ENCODE measurements at places on chromosomes 6 and 20.

GRCh38 chr6:96521306-96521643, 331 bp upstream of the UFL1 start:
- DNase-seq, result no peak

- DNase-seq, result no peak
These were observed 154.7 kb downstream of the ERMARD start for GRCh38 chr6:169906004-169906687.

DNA sequence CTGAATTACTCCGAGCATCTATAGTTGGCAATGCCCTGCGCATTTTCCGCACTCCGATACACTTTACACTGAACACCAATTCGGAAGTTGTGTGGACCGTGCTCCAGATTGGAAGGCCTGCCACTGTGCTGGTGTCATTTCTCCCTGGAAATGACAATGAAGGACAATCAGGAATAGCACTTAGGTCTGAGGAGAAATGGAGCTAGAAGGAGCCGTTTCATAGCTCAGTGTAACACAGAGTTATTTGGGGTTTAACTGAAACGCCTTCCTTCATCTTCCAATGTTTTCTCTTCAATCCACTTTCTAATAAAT, 501 bp upstream of the PLA2G7 start:
- no peak for DNase-seq

GRCh38 chr20:25272223-25273000, 24.5 kb downstream of the PYGB start:
- peak; percentile 5 for DNase-seq

GRCh38 chr6:91149246-91149955, 562.5 kb upstream of the MAP3K7 start:
- no peak for DNase-seq

GRCh38 chr6:17861361-17861760, 126.1 kb downstream of the KIF13A start:
- no peak for DNase-seq

DNA sequence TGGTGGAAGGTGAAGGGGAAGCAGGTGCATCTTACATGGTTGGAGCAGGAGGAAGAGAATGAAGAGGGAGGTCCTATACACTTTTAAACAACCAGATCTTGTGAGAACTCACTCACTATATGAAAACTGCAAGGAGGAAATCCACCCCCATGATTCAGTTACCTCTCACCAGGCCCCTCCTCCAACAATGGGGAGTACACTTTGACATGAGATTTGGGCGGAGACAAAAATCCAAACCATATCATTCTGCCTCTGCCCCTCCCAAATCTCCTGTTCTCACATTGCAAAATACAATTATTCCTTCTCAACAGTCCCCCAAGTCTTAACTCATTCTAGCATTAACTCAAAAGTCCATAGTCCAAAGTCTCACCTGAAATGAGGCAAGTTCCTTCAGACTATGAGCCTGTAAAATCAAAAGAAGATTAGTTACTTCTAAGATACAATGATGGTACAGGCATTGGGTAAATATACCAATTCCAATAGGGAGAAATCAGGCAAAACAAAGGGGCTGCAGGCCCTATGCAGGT, 60.5 kb downstream of the EDN1 start:
- no peak for DNase-seq

GRCh38 chr6:147906361-147906760, 397.9 kb downstream of the SAMD5 start:
- no peak for DNase-seq

DNA sequence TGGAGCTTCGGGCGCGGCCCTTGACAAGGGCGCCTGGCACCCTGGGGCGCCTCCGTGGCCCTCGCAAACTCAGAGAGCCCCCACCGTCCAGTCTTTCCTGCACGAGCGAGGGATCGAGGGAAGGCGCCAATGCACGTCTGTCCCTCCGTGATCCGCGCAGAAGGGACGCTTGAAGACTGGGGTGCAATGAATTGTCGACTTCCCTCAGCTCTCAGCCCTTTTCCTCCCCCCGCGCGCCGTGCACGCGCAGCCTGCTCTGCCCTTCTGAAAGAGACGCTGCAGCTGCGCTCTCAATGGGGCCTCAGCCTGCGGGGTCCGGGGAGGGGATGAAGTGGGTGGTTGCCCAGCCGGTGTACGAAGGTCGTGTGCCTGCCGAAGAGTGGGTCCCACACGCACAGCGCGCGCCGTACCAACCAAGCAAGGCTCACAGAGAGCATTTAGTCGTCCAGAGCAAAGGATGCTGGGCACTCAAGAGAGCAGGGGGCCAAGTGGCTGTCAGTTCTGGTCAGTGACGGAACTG, 5.5 kb upstream of the SOX4 start:
- DNase-seq, result peak; percentile 22

DNA sequence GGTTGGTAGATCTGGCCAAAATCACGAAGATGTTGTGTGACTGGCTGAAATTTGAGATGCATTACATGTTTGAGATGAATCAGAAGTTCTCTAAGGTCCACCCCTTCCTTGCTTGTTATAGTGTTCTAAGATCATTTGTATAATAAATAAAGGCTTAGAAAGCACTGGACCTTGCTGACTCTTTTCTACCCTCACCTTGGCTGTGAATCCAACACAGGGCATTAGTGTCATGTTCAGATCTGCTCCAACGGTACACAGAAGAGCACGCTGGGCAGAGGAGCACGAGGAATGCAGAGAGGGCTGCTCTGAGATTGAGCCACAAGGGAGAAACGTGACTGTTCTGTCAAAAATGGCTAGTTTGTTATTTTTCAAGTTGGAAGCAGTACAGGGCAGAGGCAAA, 169.5 kb upstream of the HDAC2 start:
- no peak for DNase-seq

- no peak for DNase-seq
These were observed 642.1 kb upstream of the FLRT3 start for GRCh38 chr20:14979453-14979986.

- no peak for DNase-seq
These were observed 129.7 kb downstream of the QRSL1 start for GRCh38 chr6:106759112-106759511.

DNA sequence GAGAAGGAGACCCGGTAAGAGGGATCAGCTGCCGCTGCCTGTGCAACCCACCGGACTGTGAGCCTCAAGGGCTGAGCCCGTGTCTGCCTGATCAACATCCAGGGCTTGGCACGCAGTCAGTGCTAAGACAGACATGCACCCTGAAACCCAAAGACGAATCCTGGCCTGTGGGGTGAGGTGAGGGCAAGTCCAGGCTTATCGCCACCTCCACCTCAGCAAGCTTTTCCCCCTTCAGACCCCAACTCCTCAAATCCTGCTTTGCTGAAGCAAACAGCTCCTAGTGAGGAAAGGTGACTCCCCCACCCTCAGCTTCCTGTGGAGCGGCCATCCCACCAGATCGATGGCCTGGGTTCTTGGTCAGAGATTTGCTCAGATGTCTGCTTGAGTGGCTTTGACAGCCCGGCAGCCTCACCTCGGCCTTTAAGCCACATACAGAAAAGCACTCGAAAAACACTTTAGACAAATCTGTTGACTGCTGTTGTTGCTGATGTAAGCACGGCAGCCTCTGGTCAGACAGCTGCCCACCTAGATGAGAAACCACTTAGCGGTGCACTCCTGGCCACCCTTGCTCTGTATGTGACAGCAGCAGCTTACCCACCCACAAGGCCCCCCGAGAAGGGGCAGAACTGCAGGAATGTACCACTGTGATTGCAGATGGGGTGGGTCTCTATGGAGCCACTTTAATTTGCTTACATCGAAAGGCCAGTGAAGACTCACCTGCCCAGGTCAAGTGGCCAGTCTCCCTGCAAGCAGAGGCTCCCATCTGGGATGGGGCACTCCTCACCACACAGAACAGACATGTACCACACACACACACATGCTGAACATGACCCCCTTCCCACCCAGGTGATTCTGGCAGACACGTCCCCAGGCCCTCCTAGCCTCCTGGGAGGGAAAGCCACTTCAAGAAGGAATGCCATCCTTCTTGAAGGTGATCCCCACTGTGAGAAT, 14.8 kb downstream of the MTCH1 start:
- no peak for DNase-seq

GRCh38 chr6:74853991-74854390, 351.9 kb downstream of the COL12A1 start:
- no peak for DNase-seq

GRCh38 chr6:83514866-83515466, 2.6 kb downstream of the PRSS35 start:
- DNase-seq, result no peak

DNA sequence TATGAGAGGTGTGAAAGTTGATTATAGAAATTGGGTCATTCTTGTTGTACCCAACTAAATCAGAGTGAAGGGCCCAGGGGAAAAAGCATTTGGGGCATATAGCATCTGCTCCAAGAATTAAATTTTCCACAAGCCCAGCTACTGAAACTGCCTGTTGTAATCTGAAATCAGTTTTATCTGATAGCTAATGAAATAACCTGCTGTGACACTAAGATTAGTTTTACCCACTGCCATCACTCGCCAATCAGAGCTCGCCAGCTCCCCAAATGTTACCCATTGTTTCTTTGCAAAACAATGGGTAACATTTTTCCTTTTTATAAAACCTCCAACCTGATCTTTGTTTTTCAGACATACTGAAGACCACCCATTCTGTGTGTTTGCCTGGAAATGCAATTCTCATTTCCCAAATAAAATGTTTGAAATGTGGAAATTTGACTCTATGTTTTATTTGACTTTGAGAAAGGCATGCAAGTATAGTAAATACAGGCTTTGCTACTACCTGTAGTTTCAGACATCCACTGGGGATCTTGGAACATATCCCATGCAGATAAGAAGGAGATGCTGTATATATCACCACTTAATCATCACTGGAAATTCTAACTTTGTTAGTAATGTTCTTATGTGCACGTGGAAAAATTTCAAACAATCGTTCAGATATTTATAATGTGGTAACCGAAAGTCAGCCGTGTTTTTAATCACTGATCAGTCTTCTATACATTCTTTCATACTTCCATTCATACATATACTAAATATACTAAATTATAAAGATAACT, 6.3 kb upstream of the AHI1 start:
- DNase-seq, result no peak

DNA sequence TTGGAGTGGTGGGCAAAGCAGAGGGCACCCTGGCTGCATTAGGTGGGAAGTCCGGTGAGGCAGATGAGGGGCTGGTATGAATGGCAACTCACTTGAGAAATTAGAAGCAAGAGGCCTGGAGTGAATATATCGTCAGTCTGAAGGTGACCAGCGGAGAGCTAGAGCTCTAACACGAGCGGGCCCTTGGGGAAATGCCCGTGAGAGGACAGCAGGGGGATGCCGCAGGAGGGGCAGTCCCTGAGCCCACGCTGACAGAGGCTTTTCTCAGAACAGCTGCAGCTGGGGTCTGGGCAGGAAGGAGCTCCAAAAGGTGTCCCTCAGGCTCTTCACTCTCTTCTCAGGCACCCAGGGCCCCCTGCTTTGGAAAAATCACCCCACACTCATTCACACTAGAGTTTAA, 32.0 kb upstream of the CD93 start:
- DNase-seq, result no peak

DNA sequence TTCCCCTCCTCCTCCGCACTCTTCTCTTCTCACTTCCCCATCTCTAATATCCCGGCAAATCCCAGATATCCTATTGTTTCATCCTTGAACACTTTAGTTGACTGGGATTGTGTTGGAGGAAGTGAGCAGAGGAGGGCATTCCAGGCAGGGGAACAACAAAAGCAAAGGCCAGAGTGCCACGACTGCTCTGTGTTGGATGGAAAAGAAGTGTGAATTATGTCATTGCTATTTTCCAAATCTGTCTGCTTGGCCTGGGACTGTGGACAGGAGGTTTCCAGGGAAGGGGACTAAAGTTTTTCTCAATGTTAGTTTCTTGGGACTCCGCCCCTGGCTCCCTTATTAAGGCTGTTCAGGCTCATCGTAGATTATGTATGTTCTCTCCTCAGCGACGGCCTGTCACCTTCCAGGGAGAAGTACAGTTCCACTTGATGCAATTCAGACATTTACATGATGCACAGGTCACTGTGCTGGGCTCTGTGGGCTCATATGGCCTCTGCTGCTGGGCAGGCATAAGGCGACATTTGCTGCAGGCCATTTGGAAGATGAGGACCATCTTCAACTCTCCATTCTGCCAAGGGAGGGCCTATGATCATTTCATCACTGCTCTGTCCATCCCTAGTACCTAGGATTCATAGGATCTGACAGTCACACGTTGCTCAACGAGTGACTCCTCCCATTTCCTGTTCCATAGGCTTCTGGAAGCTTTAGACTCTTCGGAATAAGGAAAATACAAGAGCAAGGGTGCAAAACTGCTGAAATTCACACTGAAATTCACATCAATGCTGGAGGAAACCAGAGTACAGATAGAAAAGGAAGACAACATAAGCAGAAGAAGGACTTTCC, 99.1 kb upstream of the KCNK16 start:
- no peak for DNase-seq

DNA sequence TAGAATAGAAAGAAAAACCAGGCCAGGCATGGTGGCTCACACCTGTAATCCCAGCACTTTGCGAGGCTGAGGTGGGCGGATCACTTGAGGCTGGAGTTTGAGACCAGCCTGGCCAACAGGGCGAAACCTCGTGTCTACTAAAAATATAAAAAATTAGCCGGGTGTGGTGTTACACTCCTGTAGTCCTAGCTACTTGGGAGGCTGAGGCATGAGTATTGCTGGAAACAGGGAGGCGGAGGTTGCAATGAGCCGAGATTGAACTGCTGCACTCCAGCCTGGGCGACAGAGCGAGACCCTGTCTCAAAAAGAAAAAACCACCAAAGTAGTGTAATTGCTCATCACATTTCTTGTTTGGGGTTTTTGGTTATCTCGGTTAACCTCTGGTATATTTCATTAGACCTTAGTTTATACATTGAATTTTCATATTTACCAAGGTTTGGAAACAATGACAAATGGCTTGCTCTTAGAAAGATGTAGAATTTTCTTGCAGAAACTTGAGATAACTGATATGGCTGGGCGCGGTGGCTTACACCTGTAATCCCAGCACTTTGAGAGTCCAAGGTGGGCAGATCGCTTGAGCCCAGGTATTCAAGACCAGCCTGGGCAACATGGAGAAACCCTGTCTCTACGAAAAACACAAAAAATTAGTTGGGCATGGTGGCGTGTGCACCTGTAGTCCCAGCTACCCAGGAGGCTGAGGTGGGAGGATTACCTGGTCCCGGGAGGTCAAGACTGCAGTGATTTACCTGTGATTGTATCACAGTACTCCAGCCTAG, 14.2 kb downstream of the ITCH start:
- no peak for DNase-seq

GRCh38 chr6:153108315-153108714, 22.8 kb downstream of the RGS17 start:
- no peak for DNase-seq

- no peak for DNase-seq
These were observed 39.3 kb downstream of the PCNA start for GRCh38 chr20:5080384-5080877.

DNA sequence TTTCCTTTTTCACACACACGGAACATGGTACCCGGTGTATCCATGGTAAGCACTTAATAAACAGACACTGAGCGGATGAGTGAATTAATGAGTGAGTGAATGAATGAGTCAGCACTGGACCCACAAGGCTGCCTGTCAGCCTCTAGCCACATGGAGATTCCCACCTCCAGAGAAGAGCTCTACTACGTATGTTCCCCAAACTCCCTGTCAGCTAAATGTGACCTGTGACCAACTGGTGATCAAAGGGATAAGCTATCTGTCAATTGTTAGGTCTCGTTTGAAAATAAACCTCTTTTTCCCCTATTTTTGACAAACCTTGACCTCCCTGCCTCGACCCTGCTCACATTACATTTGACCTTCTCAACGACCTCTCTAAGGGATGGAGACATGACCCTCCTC, 24.5 kb upstream of the TAF8 start:
- DNase-seq, result no peak

GRCh38 chr20:36173451-36173933, 19.0 kb downstream of the EPB41L1 start:
- DNase-seq, result no peak
